ENCODE measurements at places on chromosomes 2 and 18.
A peak's percentile ranks its signal among the peaks of the same experiment; 100 is the strongest.

GRCh38 chr2:234191819-234192407 is 141.4 kb downstream of the SPP2 start:
- no peak for DNase-seq

- no peak for DNase-seq
Measured at GRCh38 chr2:26621469-26622199, 19.5 kb downstream of the CIB4 start.

GRCh38 chr2:86512892-86513291 is 50.4 kb downstream of the CHMP3 start:
- DNase-seq = no peak

- DNase-seq = no peak
Measured at GRCh38 chr2:188765522-188766470, 208.4 kb upstream of the COL3A1 start.

DNA sequence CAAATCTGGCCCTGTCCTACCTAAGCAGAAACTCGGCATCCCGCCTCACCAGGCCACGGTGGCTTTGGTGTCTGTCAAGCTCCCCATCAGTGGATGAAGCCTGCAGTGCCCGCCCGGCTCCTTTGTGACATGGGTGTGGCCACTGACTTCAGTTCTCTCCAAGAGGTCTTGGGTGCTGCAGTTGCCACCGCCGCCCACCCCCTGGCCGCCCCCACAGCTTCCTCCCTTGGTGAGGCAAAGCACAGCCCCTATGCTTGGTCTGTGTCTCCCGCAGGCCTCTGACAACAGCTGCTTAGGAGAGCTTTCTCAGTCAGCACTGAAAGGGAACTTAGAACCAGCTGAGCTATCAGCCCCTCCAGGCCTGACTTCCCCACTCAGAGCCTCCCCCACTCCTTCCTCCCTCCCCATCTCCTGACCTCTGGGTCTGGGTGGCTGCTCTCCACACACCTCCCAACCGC is 22.9 kb upstream of the GPR55 start:
- no peak for DNase-seq

DNA sequence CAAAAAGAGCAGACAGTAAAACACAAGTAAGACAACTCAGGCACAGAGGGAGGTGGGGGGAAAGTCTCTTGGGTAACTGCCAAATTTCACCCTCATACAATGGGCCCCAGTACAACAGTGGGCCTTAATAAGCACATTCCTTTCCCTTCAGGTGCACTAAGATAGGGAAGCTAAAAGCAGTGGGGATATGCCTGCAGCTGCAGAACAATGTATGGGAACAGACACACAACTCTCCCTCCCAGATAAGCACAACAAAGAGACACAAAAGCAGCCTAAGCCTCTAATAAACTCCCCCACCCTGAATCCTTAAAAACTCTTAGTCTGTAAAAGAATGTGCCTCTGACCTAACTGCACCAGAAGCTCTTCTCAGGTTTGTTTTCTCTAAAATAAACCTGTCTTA is 24.5 kb downstream of the GALNT14 start:
- DNase-seq = no peak

DNA sequence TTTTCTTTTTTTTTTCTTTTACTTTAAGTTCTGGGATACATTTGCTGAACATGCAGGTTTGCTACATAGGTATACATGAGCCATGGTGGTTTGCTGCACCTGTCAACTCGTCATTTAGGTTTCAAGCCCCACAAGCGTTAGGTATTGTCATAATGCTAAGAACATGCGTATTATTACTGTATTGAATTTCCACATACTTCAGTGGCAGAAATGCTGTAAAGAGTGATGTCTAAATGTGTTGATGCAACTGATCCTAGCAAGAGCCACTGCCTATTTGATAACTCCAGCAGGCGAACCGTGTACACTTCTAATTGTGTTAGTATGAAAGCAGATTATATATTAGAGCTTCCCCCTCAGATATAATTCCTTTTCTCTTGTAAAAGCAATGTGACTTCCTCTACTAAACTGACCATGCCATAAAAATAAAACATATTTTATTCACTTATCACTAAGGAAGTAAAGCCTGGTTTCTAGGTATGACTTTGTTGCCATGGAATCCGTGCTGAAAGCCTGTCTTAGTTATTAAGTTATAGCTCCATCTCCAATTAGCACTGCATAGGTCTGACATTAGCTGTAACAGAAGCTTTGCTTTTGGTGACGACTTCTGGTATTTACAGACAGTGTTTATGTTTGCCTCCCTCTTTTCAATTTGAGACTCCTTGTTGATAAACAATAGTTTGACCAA is 280.0 kb downstream of the GALR1 start:
- DNase-seq = no peak

- no peak for DNase-seq
Measured at GRCh38 chr2:120245520-120246332, 6.9 kb upstream of the RALB start.

DNA sequence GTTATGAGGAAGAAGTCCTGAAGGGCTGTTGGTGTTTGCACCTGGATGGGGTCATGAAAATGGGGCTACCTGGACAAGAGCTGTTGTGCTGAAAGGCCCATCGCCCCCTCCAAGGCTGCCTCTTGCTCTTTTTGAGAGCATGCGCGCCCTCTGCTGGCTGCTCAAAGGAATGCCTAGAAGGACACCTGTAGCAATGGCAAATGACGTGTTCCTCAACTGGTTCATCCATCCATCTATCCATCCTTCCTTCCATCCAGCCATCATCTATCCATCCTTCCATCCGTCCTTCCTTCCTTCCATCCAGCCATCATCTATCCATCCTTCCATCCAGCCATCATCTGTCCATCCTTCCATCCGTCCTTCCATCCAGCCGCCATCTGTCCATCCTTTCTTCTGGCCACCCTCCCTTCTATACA is 17.2 kb upstream of the RPL31 start:
- peak; percentile 63 for DNase-seq

- DNase-seq = no peak
Measured at GRCh38 chr2:149037851-149038250, 648 bp upstream of the LYPD6B start.

- DNase-seq = no peak
Measured at GRCh38 chr18:959854-960253, 55.2 kb downstream of the ADCYAP1 start.

DNA sequence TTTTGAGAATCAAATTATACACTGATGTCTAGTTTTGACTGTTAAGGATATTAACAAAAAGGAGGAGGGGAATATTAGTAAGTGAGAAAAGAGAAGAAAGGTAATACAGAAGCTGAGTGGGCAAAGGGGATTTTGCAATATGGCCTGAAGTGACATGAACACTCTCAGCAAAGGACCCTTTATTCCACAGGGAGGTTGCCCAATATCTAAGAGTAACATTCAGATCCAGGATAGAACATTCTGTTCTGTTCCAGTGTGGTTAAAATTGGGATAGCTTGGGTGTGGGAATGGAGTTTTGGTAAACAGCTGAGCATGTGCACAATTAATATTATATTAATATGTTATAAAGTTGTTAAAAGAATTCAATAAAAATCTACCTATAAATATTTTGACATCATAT is 120.1 kb downstream of the ZNF385B start:
- no peak for DNase-seq

GRCh38 chr2:54321047-54321446 is 65.0 kb upstream of the TSPYL6 start:
- no peak for DNase-seq

DNA sequence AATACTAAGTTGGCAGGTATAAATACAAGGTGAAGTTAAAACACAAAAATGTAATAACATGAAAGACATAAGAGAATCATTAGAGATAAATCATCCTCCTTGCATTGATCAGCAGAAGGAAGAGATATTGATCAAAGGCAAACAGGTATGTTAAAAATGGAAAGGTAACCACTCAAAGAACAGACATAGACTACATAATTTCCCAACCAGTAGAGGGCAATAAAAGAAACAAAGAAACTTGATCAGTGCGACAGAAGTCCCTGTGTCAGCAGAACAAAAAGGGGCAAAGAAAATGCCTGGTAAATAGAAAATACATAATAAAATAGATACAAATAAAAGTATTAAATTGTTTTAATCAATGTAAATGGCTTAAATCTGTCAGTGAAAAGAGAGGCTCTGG is 53.6 kb downstream of the FAM228A start:
- no peak for DNase-seq

DNA sequence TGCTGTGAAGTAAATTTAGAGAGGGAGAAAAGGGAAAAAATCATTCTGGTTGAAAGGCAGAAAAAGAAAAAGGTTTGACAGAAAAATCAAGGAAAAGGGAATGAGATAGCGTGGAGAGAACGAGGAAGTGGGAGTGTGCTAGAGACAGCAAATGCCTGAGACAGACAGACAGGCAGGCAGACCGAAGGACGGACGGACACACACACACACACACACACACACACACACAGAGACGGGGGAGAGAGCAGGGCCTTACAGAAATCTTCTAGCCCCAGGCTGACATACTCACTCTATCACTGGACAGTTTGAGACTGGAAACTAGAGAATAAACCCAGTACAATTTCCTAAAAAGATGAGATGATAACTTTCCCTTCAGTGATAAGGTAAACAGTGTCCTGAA is 238.4 kb downstream of the ZNF521 start:
- DNase-seq = no peak

- no peak for DNase-seq
Measured at GRCh38 chr2:108833219-108833618, 46.6 kb downstream of the CCDC138 start.

DNA sequence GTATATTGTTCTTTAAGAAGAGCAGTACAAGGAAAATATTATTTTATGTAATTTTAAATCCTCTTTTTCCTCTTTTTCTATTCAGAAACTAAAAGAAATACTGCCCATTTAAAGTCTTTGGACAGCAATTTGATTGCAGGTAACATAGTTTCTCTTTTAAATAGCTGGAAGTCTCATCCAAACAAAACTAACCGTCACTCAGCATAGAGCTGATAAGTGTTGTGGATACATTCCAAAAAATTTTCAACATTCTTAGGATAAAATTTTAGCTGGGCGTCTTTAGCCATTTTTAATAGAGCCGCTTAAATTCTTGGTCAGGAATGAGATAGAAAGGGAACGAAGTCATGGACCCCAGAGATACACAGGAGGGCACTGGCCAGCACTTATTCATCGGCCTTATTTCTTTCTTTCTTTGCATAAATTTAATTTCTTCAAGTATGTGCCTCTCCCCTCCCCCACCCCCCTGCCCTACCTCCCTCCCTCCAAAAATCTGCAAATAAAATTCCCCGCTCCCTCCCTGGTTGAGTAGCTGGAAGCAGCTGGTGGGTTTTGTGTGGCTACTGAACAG is 81.7 kb downstream of the GBX2 start:
- no peak for DNase-seq

GRCh38 chr18:47754311-47755101 is 176.0 kb downstream of the SMAD2 start:
- no peak for DNase-seq

DNA sequence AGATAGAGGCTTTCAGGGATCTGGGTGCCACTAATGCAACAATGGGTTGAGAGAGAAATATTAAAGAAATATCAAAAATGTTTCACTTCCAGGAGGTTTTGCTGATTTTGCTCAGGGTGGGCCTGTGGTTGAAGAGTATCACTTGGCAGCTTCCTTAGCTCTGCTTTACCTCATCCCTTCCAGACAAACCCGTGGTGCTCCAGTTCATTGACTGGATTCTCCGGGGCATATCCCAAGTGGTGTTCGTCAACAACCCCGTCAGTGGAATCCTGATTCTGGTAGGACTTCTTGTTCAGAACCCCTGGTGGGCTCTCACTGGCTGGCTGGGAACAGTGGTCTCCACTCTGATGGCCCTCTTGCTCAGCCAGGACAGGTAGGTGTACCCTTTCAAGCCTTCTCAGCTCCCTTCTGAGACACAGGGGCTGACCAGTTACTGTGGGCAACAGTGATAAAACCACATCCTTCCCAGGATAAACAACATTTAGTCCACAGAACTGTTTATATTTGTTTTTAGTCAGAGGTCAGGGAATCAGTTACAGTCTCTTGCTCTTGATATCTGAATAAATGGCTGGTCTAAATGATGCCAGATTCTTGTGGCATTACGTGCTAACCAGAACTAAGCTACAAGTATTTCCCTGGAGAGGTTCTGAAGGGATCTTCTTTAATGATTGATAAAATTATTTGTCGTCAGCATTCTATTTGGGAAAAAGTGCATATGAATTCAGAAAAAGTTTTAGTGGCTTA is 7.0 kb downstream of the SLC14A1 start:
- DNase-seq = no peak

- no peak for DNase-seq
Measured at GRCh38 chr2:21161832-21162614, 38.3 kb downstream of the TDRD15 start.

GRCh38 chr18:51077217-51077616 is 47.2 kb downstream of the SMAD4 start:
- no peak for DNase-seq

DNA sequence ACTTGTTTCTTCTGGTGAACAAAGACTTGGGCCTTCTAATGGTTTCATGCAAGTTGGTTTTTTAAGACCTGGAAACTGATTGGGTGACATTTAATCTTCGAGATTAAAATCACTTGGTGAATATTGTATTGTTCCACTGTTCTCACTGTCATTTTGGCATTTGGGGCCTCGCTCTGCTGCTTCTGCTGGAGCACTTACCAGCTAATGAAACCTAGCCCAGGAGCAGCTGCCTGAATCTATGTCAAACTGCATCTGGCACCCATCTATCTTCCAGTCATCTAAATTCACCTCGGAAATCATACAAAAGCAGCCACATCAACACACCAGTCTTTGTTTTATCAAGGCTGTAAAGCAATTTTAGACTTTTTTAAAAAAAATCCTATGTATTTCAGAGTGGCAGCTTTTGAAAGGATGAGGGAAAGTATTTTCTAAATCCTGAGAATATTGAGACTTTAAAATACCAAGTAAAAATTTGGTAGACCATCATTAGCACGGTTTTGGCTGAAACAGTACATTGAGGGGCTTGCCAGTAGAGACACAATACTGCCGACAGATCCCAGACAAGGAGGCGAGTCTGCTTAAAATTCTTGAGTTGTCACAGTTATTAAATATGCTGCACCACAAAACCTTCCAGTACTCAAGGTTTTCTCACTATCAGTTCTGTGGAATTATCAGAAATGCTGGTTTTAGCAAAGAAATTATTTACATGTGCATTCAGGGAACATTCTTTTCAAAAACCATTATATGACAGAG is 26.1 kb upstream of the SERTAD2 start:
- no peak for DNase-seq

- no peak for DNase-seq
Measured at GRCh38 chr18:39341129-39341528, 1775.5 kb upstream of the CELF4 start.

GRCh38 chr2:95043300-95044093 is 18.0 kb downstream of the MAL start:
- no peak for DNase-seq

DNA sequence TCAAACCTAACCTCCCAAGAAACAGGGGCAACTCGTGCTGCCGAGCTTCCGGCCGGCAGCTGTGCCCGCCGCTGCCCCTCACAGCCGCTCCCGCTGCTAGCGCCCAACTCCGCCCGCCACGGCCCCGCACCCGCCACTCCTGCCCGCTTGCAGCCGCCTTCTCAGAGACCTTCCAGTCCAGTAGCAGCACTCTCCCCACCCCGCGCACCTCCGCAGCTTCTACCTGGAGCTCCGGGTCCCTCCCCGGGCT is 722 bp upstream of the C2orf15 start:
- no peak for DNase-seq
